ENCODE measurements at places on chromosomes 12 and 14. TPM values are rescaled to one million over a fixed set of nuclear protein-coding genes. Genes with fewer than 3 reads are reported as not detected.

DNA sequence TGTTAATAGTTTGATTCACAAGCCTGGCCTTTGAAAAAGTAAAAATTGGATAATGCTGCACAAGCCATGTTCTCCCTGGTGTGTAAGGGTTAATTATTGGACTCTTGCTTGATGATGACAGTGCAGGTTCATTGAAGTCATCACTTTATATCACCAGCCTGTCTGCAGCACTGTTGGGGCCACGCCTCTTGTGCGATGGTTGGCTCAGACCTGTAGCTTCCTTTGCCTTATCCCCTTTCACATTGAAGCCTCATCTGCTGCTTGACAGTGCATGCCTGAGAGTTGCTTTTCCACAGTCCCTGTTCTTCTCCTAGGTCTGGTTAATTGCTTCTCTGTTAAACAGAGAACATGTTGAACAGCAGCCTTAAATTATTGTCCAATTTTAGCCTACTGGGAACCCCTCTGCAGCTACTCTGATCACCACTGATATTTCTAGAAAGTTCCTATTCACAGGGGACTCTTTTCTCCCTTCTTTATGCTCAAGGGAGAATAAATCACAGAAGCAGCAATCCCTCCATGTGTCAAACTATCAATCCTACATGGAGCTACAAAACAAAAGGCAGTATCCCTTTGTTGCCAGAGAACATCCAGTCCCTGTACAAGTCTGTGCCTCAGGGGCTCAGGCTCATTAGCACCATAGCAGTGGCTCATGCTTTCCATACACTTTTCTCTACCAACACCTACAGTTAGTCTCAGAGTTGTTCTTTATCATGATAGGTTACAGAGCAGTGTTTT lies 322.1 kb downstream of the RGS6 start:
- ATAC-seq: no peak

Gene ZC3H10
- 1.8 TPM for total RNA-seq

- no peak for ATAC-seq
These were observed 73.9 kb upstream of the CAPRIN2 start for GRCh38 chr12:30828686-30829085.

- ATAC-seq: peak; percentile 39
These were observed 82.7 kb downstream of the LGMN start for GRCh38 chr14:92665661-92666110.

GRCh38 chr12:128549601-128550218 lies 274.0 kb downstream of the SLC15A4 start:
- no peak for ATAC-seq

Gene TAS2R9
- not detected for total RNA-seq

DNA sequence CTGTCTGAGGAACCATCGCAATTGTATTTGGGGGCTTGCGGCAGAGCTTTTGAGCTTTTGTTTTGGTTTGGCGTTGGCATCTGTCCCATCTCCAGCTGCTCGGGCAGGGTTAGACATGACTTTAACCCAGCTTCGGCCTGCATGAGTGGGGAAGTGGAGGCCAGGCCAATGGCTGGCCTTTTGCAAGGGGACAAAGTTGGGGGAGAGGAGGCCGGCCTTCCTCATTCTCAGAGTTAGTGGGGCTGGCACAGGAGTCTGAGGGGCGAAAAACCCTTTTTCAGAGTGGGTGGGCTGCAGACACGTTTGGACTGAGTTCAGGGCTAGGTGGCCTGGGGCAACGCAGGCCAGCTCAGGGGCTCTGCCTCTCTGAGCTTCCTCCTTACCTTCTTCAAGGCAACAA lies 5.2 kb downstream of the KRT82 start:
- no peak for ATAC-seq

- no peak for ATAC-seq
These were observed 245.4 kb downstream of the EGLN3 start for GRCh38 chr14:33705490-33705889.

- no peak for ATAC-seq
These were observed 286.9 kb downstream of the RAD51B start for GRCh38 chr14:68106456-68106855.

GRCh38 chr14:83217492-83217891 lies 1683.8 kb upstream of the SEL1L start:
- peak; percentile 39 for ATAC-seq

- no peak for ATAC-seq
These were observed 74.3 kb upstream of the PLEKHG7 start for GRCh38 chr12:92628476-92628875.

DNA sequence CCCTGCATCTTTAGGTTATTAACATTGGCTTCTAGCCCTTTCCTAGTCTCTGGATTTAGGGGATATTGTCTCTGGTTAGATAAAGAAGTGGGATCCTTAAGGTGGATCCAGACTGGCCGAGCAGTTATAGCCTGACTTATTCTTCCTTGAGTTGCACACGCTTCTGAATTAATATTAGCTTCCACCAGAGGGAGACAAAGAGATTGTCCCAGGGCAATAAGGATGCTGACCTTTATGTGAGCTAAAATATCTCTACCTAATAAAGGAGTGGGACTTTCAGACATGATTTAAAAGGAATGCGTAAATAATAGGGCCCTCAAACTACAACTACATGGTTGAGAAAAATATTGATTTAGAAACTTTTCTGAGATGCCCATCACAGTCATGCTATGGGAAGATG lies 139.7 kb downstream of the SLCO1B3 start:
- ATAC-seq: peak; percentile 38

Gene PARPBP
- total RNA-seq: 10.4 TPM

DNA sequence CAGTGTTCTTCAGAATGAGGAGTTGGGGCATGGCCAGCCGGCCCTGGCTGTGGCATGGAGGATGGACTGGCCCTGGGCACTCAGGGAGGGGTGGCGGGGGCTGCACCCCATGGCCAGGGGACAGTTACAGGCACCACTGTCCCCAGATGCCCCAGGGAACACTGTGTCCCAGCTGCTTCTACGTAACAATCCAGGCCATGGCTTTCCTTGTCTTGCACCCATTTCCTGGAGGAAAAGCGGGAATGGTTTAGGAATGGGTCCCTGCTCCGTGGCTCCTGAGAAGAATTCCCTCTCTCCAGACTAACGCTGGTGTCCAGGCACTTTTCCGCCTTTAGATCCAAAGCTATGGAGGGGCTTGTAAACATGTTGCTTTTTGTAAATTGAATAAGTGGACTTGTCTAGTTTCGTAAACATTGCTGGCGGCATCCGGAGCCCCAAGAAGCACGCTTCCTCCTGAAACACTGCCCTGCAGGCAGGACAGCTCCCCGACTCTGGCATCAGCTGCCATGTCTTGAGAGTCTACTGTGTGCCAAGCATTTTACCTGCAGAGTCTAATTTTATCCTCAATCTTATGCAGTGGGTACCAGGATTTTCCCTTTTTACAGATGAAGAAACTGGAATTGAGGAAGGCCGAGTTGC lies 238.3 kb downstream of the SLC41A2 start:
- ATAC-seq: peak; percentile 7

Gene TRMT61A
- total RNA-seq: 6.1 TPM

Gene ADCY6
- 11.1 TPM for total RNA-seq

- no peak for ATAC-seq
These were observed 539.7 kb downstream of the SNAPC1 start for GRCh38 chr14:62301911-62302310.

- peak; percentile 76 for ATAC-seq
These were observed 169.2 kb downstream of the PIK3C2G start for GRCh38 chr12:18430425-18431048.

Gene KCNH3
- not detected for total RNA-seq

- ATAC-seq: no peak
These were observed 462.1 kb upstream of the ATP2B1 start for GRCh38 chr12:90170740-90171139.

- ATAC-seq: peak; percentile 85
These were observed 16.1 kb downstream of the PIGH start for GRCh38 chr14:67583711-67584644.

Gene CLEC4E
- not detected for total RNA-seq

GRCh38 chr14:23536494-23536893 lies 15.1 kb downstream of the ZFHX2 start:
- no peak for ATAC-seq

GRCh38 chr12:68111995-68112394 lies 47.5 kb downstream of the IFNG start:
- ATAC-seq: no peak

Gene CFAP251
- 18.3 TPM for total RNA-seq

Gene COQ10A
- 3.1 TPM for total RNA-seq

Gene LRTM2
- total RNA-seq: not detected

DNA sequence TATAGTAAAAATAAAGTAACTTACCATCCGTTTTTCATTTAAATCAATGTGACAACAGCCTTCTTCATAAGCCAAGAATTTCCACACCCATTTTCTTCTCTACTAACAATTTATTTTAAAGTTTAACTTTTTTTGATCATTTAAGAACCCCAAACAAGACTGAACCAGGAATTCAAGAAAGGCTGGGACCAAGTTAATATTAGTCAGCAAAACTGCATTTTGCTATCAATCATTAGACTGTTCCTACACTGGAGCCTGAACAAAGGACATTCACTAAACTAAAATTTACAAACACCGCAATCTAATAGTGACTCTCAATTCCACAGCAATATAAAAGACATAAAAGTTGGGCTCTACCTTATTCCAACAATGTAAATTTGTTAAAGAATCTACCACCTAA lies 73.6 kb downstream of the OSBPL8 start:
- ATAC-seq: no peak

DNA sequence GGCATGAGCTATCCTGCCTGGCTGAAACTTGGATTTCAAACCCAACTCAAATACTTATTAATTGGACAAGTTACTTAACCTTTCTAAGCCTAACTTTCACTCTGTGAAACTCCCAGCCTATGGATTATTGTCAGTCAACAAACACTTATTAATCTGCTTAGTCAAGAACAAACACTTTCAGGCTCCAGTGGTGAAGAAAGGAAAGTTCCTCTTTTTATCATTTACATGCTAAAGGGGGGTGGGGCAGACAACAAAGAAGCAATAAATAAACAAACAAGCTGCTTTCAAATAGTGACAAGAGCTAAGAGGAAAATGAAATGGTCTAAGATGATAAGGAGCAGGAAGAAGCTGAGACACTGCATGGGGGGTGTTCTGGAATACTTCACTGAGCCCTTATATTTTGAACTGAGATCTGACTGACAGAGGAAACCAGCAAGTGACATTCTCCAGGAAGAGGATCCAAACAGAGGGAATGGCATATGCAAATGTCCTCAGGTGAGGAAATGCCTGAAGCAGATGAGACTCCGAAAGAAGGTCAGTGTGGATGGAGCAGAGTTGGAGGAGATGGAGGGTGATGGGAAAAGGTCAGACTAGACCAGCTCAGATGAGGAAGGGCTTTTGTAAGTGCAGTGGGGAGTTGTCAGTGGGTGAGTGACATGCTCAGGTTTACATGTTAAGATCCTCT lies 259.6 kb downstream of the ITPR2 start:
- no peak for ATAC-seq

Gene RTL1
- not detected for total RNA-seq

Gene AKT1
- total RNA-seq: 57.3 TPM

DNA sequence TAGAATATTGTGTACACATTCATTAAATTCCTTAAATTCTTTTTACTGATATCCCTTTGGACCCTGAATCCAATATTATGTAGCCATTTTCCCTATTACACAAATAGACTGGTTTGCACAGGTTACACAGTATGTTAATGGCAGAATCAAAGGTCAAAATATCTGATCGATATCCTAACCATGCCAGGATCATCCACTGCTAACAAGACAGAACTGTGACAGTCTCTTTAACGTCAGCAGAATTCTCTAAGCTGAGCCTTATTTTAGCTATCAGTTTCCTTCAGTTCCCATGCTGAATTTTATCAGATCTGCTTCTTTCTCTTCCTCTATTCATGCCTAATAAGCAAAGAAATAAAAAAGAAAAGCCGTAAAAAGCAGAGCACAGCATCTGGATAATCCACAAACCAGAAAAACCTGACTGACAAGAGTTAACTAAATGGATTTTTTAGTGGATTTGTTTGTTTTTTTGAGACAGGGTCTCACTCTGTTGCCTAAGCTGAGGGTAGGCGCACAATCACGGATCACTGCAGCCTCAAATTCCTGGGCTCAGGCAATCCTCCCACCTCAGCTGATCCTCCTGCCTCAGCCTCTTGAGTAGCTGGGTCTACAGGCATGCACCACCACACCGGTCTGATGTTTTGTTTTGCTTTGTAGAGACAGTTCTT lies 130.4 kb downstream of the PAWR start:
- no peak for ATAC-seq

- ATAC-seq: no peak
These were observed 1.0 kb upstream of the NR4A1 start for GRCh38 chr12:52050116-52050757.

Gene INSM2
- not detected for total RNA-seq

DNA sequence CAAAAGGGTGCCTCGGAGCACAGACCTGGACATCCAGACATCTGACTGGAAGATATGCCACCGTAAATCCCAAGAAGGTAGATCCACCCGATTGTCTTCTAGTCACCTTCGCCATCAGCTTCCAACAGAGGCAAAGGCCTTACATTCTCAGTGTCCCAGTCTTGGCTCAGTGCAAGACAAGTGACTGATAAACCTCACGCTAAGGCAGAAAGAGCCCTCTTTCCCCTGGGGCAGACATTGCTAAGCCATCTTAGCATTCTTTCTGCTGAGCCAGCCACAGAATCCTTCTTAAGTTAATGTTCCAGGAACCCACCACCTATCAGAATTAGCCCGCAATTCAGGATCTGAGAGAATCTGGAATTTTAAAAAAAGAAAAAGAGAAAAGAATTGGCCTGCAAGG lies 4.3 kb upstream of the PLEKHG6 start:
- no peak for ATAC-seq

Gene CELA1
- not detected for total RNA-seq

- ATAC-seq: no peak
These were observed 128.2 kb downstream of the RGS6 start for GRCh38 chr14:72060460-72060859.

Gene SIRT4
- total RNA-seq: 0.64 TPM

- peak; percentile 72 for ATAC-seq
These were observed 436.2 kb downstream of the RAD51B start for GRCh38 chr14:68255693-68256178.

DNA sequence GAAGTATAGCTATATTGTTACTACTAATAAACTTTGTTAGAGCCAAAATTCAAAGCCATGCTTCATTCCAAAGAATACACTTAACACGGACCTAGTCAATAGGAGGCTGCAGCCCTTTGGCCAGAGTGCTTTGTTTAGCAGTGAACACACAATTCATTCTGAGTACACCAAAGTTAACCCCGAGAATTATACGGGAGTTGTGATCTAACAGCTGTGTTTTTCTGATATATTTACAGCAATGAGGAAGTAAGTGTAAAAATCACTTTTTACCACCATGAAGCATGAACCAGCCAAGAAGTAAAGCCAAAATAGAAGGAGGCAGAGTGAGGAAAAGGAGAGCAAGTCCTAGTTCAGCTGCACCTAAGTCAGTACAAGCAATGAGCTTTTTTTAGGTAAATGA lies 156.8 kb upstream of the PDE3A start:
- ATAC-seq: no peak

All from esophagus mucosa (tissue), 1 donor.